ENCODE measurements at places on chromosomes 12 and 14. TPM values are rescaled to one million over a fixed set of nuclear protein-coding genes. Genes with fewer than 3 reads are reported as not detected.

DNA sequence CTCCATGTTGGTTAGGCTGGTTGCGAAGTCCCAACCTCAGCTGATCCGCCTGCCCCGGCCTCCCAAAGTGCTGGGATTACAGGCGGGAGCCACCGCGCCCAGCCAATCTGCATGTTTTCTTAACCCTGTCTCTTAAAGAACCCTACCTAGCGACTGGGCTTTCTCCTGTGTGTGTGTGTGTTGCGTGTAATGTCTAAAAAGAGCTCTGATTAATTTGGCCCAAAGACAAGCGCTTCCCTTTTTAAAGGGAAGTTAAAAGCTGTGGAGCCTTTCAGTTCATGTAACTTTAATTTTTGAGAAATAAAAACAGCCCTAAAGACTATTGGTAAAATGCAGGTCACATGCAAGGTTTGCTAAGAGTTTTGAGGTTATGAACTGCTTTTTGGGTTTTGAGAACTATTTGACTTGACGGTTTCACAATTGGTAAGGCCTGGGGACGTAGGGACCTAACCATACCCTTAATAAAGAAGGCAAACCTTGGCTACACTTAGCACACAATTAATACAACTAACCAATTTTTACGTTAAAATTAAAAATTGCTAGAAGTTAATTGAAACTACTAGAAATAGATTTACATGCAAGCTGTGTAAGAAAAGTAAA is 103.2 kb downstream of the KCNMB4 start:
- no peak for DNase-seq

- DNase-seq = no peak
Observed at GRCh38 chr14:68401855-68402254, 391.0 kb downstream of the ZFP36L1 start.

DNA sequence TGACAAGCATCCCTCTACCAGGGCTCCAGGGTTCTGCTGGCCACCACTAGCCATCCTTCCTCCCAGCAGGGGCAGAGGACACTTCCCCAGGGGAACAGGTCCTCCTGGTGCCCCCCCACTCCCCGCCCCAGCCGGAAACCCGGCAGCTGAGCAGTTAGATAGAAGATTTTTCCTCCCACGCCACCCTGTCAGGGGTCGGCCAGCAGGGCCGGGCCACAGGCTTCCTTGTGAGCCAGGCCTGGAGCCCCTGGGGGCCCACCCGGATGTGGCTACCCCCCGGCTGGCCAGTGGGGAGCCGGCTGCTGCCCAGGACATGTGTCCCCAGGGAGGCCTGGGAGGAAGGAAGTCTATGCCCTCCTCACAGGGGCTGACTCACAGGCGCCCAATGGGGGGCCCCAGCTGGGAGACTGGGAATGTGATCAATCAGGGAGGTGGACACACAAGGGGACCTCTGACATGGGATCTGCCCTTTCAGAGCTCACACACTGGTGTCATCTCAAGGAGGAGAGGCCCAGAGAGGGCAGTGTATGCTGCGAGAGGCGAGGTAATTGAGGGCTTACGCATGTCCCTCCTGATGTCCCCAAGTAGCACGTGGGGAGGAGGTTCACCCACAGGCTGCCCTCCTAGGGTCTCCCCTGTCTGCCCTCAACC is 4.2 kb downstream of the SH2B3 start:
- no peak for DNase-seq

GRCh38 chr12:60834806-60835205 is 1239.0 kb downstream of the SLC16A7 start:
- no peak for DNase-seq

GRCh38 chr14:95291859-95292542 is 27.7 kb downstream of the CLMN start:
- DNase-seq = no peak

The CARMIL3 gene
- 1.3 TPM for total RNA-seq

GRCh38 chr14:50901361-50901760 is 29.5 kb downstream of the ABHD12B start:
- DNase-seq = no peak

DNA sequence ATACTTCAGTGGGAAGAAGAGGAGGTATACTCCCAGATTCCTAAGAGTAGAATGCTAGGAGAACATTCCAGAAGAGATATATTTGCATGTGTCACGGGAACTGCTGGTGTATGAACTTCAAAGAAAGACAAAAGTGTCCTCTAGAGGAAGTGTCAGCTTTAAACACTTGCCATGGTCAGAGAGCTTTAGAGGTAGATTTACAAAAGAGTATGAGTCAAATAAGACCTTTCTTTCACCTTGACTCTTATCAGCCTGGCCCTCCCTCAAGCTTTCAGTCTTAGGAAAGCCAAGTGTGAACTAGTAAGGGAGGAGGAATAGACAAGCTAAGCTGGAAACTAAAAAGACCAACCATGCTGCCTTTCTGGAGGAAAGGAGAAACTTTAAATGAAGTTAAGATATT is 34.7 kb downstream of the COX8C start:
- DNase-seq = no peak

The POTEM gene
- total RNA-seq = not detected

DNA sequence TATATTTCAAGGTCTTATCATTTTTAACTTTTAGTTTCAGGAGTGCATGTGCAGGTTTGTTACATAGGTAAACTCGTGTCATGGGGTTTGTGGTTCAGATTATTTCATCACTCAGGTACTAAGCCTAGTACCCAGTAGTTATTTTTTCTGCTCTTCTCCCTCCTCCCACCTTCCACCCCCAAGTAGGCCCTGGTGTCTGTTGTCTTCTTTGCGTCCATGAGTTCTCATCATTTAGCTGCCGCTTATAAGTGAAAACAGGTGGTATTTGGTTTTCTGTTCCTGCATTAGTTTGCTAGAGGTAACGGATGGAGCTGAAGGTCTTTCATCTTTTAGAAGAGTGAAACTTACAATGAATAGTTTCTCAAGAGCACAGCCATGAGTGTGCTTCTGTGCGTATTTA is 24.4 kb downstream of the PIWIL1 start:
- DNase-seq = no peak

GRCh38 chr12:31964280-31964679 is 5.1 kb downstream of the RESF1 start:
- DNase-seq = no peak

DNA sequence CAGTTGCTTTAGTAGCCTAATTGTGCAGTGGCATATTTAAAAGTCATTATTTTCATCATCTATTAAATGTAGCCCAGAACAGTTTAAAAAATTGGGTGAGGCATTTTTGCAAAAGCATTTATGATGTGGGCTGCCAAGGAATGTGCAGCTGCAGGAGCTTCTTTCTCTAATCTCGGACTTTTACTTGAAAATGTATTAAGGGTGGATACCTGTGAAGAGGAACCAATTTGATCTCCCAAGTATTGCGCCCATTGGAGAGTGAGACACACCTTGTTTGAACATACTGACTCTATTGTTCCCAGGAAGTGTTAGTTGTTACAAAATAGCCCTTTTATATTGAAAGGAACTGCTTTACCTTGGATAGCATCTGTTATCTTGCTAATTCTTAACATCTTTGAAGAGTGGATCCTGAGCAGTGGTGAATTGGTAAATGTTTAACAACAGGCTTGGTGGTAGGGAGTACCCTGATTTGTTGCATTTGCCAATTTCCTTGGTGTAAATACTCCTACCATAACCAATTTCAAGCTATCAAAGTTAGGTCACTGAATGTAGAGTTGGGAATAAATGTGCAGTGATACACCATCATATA is 42.5 kb upstream of the HMGA2 start:
- DNase-seq = no peak

The TMBIM6 gene
- 230 TPM for total RNA-seq

DNA sequence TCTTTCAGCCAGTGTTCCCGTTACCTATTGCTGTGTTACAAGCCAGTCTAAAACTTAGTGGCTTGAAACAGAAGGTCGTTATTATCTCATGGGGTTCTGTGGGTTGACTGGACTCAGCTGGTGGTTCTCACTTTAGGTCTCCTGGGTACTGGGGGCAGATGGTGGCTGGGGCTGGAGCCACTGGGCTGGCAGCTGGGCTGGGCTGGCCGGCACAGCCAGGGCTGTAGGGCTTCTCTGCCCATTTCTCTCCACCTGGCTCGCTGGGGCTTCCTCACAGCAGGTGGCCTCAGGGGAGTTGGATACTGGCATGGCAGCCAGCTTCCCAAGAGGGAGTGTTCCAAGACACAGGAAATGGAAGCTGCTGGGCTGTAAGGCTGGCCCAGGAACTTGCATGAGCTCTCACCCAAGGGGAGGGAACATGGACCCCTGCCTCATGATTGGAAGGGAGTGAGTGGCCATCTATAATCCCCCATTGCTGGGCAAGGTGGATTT is 27.0 kb downstream of the TUNAR start:
- DNase-seq = no peak

- no peak for DNase-seq
Observed at GRCh38 chr12:57126061-57126460, 2.2 kb upstream of the LRP1 start.

The SLCO1B3 gene
- not detected for total RNA-seq

GRCh38 chr14:95273001-95273978 is 46.4 kb downstream of the CLMN start:
- no peak for DNase-seq

GRCh38 chr12:112939761-112940381 is 1.6 kb downstream of the OAS3 start:
- DNase-seq = no peak

- no peak for DNase-seq
Observed at GRCh38 chr14:51880835-51881580, 20.6 kb downstream of the GNG2 start.

DNA sequence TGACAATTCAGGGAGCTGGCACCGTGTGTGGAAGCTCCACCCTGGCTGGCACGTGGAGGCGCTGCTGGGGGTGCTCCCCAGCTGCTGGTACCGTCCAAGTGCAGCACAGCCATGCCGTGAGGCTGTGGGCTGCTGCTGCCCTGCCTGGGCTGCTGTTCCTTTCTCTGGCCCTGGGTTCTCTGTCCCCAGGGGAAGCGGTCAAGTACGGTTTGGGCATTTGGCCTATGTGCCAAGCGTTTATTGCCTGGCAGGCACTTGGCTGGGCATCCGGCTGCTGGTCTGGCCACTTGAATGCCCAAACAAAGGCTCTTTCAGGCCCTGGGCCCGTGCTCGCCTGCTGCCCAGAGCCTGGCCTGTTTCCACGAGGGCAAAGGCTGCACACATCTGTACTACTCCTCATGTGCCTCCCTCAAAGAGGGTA is 39.6 kb downstream of the RHOF start:
- DNase-seq = no peak

DNA sequence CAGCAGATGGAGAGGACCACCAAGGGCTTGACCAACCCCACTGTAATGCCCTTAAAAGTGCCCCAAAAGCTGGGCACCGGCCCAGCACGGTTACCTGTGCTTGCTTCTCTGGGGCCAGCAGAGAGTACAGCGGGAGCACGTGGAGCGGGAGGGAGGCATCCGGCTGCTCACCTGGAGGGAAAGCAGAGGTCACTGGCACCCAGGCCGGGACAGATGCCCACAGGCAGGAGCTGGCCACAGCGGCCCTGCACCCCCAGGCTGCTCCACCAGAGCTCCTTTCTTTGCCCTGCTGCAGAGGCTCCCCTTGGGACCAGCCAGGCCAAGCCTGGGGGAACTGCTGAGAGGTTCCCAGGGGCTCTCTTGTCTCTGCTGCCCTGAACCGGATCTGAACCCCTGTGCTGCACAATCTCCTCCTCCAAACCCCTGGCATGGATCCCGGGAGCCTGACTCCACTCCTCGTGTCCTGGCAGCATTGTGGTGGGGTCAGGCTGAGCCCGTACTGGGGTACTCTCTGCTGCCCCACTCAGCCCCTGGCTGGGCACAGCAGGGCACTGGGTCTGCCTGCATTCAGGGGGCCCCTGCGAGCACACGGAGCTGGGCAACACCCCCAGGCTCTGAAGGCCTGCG is 24.0 kb downstream of the DHX37 start:
- DNase-seq = no peak

- DNase-seq = peak; percentile 37
Observed at GRCh38 chr14:100616854-100617409, 29.7 kb upstream of the BEGAIN start.

The CNTN1 gene
- 0.54 TPM for total RNA-seq

The KLHL33 gene
- total RNA-seq = 0.27 TPM

DNA sequence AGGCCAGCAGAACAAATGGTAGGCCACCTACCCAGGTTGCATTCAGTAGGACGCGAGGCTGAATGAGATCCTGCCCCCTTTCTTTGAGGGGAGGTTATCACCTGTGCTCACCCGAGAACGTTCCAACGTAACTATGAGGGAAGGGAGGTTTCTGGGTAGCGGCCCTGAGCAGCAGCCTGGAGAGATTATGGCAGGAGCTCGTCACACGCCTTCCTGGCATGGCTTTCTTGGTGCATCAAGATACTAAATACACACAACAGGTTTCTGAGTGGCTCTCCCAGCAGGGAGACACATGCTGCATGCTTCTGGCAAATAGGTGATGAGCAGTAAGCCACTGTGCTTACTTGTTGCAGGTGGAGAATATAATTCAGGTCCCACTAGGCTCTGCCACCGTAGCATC is 147.7 kb downstream of the CALM1 start:
- DNase-seq = no peak

GRCh38 chr14:99924379-99924778 is 131.2 kb downstream of the EML1 start:
- no peak for DNase-seq

DNA sequence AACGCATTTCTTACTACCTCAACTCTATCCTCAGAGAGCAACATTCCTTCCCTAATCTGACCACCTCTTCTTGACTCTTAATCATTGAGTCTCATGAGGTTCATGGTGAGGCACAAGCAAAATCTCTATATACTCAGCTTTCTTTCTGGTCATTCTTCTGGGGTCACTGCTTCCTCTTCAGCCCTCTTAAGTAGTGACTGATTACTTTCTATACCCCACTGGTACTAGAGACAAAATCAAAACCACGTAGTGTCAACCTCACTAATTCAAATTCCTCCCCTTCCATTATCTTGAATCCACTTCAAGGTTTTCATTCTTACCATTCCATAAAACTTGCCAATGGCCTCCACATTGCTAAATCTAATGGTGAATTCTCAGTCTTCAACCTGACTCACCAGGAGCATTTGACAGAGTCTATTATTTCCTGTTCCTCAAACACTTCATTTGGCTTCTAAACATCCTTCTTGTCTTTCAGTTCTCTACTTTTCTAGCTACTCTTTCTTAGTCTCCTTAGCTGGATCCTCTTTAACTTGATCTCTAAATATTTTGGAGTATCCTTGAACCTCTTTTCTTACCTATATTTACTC is 6.8 kb downstream of the WDHD1 start:
- DNase-seq = no peak

The HOXC6 gene
- not detected for total RNA-seq

DNA sequence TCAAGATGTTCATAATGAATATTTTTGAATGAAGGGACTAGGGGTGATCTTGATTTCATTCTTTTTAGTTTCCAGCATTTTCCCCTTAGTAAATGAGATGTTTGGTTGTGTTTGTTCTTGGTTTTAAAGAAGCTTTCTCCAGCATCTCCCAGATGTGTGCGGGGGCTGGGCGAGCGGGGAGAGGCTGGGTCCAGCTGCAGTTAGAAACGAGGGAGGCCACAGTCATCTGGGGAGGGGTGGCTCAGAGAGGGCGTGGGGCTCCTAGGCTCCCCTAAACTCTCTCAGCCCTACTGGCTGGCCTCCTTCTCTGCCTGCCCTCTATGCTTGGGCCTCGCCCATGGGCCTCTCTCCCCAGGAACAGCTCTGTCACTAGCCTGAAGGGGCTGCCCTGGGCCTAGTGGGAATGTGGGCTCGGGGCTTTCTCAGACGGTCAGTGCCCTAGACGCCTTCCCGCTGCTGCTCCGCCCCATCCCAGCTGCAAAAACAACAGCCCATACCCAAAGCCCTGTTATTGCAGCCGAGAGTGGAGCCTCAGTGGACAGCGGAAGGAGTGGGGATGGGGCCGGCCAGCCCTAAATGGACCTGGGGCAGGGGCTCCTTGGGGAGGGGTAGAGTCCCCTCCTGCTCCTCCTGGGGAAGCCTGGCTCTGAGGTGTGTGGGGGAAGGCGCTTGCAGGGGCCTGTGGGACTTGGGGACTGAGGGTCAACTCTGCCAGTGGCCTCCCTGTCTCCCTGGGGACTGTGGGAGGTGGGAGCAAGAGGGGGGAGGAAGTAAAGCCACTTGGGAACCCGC is 18.3 kb upstream of the EIF2B2 start:
- no peak for DNase-seq
